Vein endothelial cell (primary cell): ENCODE measurements at places on chromosomes 3 and 15. TPM values are rescaled to one million over a fixed set of nuclear protein-coding genes. Genes with fewer than 3 reads are reported as not detected.

Gene MESP2
- total RNA-seq = 0.19 TPM in 1 of 2 replicates, not detected in the other

Gene PRRT3
- 2.0 TPM in 2 replicates for total RNA-seq

Gene CXCR6
- not detected in 2 replicates for total RNA-seq

Gene GOLGA8N
- 1.3 and 1.8 TPM in 2 replicates for total RNA-seq

Gene GOLGA6D
- total RNA-seq = not detected in 2 replicates

Gene SLC12A1
- not detected in 2 replicates for total RNA-seq

Gene NDN
- total RNA-seq = 26.5 and 38.2 TPM in 2 replicates

Gene TADA3
- 50.6 and 56.7 TPM in 2 replicates for total RNA-seq
